ENCODE measurements at places on chromosomes 1 and 21.

GRCh38 chr1:110879758-110880606 lies 7.0 kb downstream of the CD53 start:
- DNase-seq, result no peak

DNA sequence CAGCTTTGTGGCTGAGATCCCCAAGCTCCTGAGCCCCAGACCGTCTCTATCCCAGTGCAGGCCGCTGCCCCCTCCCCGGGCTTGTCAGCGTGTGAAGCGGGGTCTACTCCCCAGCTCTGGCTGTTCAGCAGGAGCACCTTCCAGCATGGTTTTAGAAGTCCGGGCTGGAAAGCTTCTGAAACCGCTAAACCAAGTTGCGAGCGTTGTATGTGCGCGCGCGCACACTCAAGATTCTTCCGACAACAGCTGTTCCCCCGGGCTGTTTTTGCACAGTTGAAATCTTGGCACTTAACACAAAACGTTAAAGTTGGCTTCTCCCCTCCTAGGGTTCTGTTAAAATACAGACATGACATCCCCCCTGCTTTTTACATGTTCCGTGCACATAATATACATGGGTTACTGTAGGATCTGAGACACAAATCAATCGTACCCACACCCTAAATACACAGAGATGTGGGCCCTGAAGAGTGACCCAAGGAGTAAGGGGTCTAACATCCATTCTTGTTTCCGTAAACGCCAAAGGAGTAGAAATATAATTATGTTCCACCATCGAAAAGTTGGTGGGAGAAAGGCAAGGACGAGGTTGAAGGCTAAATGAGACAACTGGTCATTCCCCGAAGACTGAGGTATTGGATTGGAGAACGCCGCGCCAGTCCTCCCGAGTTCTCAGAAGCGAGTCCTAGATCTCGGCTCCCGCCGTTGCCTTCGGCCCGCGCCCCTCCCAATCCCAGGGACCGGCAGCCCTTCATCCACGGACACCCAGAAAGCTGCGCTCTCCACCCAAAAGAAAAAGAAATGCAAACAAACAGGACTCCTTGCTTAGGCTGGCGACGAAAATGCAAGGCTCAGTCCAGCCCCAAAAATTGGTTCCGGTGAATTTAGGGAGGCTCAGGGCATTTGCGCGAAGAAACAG lies 1.3 kb downstream of the TBX15 start:
- DNase-seq, result no peak

DNA sequence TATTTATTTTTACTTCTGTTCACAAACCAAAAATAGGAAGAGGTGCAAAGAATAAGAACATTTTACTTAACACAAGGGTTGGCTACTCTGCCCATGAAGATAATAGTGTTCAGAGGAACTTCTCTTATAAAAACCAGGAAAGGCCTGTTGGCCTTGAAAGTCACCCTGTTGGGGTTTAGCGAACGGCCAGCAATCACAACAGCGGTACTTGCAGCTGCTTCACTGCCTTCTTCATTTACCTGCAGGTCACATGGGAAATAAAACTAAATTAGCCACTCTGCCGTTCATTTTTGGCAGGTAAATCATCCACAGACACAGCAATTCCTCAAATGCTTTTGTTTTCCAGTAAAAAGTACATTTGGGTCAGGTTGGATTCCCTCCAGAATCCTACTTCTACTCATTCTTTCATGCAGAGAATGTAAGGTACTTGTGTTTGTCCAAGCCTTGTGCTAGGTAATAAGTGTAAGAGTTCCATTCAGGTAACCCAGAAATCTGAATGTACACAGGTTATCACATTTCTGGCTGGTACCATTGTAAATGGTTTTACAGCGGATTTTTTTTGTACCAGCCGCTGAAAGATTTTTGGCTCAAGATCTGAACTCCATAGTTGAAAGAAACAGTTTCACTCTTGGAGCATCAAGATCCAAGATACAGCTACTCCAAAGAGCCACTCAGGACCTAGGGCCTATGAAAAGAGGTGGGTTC lies 13.1 kb downstream of the SERPINC1 start:
- DNase-seq, result no peak

GRCh38 chr1:240314845-240315801 lies 223.4 kb downstream of the FMN2 start:
- no peak for DNase-seq

DNA sequence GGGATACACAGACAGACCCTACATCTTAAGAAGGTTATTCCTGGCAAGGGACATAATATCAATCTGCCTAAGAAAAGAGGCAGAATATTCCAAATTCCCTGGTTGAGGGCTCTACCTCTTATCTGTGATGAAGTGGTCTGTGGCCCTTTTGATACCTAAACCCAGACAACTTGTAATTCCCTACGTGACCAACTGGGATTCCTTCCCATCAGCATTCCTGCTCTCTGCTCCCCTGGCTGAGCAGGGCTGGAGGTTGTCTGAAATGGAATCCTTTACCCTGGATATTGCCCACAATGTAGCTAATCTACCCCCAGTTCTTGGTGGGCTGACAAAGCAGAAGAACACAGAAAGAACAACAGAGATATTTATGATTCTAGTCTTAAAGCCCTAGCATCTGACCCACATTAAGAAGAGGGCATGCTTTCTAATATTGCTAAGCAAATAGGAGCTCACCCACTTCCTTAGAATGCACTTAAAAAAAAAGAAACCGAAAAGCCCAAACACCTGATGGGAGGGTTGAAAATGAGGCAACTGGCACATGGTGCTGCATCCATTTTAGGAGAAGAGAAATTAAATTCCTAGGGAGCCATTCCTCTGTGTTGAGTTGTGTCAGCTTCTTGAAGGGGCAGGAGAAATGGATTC lies 36.8 kb downstream of the GADD45A start:
- no peak for DNase-seq

Data from activated naive CD4-positive, alpha-beta T cell (primary cell).